T-helper 2 cell treated with Interferon-gamma antibody and Interleukin-4, amounts not matched to agents 5 μg/mL and 100 μg/mL, for 36 hours (primary cell): ENCODE measurements at places on chromosomes 1 and 21.

DNA sequence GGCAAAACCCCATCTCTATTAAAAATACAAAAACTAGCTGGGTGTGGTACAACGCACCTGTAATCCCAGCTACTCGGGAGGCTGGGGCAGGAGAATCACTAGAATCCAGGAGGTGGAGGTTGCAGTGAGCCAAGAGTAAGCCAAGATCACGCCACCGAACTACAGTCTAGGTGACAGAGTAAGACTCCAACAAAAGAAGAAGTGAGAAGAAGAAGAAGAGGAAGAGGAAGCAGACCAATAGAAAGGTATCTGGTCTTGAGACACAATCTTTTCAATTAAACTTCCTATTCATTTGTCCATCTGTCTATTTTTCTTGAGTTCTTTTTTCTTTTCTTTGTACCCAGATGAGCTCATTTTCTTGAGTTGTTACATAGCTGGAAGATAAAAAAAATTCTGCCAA, 55.7 kb upstream of the ACADM start:
- no peak overlapping the region for H3K4me3 ChIP-seq
- H3K27me3 ChIP-seq: peaks cover under 1% of the 10 kb centered on the region
- no peak for DNase-seq

GRCh38 chr1:54094001-54094729, 40.8 kb downstream of the TCEANC2 start:
- no peaks in the 10 kb centered on the region for H3K27me3 ChIP-seq
- peaks cover 2% of the 10 kb centered on the region for H3K4me1 ChIP-seq
- H3K27ac ChIP-seq: no peak overlapping the region

GRCh38 chr1:244826712-244827111, 8.7 kb upstream of the COX20 start:
- peaks cover 5% of the 10 kb centered on the region for H3K27me3 ChIP-seq
- H3K36me3 ChIP-seq: no peaks in the 10 kb centered on the region
- H3K4me3 ChIP-seq: no peak overlapping the region
- no peak for DNase-seq
- peaks cover 4% of the 10 kb centered on the region for H3K4me1 ChIP-seq

- peaks cover 12% of the 10 kb centered on the region for H3K4me1 ChIP-seq
- no peak overlapping the region for H3K4me3 ChIP-seq
Measured at GRCh38 chr1:87200875-87201638, 127.6 kb upstream of the LMO4 start.

GRCh38 chr1:2592672-2593071, 6.1 kb downstream of the PRXL2B start:
- peak overlapping the region; percentile 12 for H3K27ac ChIP-seq
- H3K36me3 ChIP-seq: peaks cover 6% of the 10 kb centered on the region
- no peaks in the 10 kb centered on the region for H3K27me3 ChIP-seq
- peak overlapping the region; percentile 38 for H3K4me3 ChIP-seq
- H3K4me1 ChIP-seq: no peaks in the 10 kb centered on the region

- no peak for DNase-seq
- H3K4me3 ChIP-seq: no peak overlapping the region
- no peaks in the 10 kb centered on the region for H3K4me1 ChIP-seq
- H3K27me3 ChIP-seq: peaks cover 7% of the 10 kb centered on the region
- H3K27ac ChIP-seq: no peak overlapping the region
Measured at GRCh38 chr1:184412472-184412871, 25.6 kb downstream of the C1orf21 start.

GRCh38 chr1:60281360-60281932, 207.9 kb upstream of the C1orf87 start:
- H3K27ac ChIP-seq: no peak overlapping the region
- peak; percentile 4 for DNase-seq
- no peaks in the 10 kb centered on the region for H3K4me1 ChIP-seq
- no peaks in the 10 kb centered on the region for H3K27me3 ChIP-seq
- no peak overlapping the region for H3K4me3 ChIP-seq

DNA sequence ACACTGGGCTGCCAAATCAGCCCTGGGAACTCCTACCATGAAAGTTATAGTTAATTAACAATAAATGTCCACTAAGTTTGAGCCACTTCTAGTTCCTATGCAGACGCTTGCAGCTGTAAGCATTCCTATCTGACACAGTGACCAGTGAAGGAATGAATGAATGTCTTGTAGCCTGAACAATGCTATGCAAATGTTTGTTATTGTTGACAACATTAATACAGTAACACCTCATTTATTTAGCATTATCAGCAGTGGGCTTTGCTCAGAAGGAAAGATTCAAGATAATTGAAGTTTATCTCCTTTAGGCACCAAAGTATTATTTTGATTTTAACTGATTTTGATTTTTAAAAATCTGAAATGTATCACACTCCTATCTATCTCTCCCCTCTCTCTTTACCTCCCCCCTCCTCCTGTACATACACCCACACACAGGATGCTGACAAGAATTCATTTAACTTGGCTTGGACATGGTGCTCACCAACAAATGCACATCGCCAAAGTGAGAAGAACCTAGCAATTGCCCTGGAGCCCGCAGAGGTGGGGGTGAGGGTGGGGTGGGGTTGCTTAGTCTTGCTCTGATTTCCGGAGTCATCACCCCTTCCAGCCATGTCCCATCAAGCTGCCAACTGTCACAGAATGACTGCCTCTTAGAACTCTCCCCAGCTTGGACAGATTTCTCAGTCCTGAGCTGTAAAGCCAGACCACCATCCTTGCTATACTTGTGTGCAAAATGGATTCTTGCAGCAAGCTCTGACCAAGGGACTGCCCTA, 215.3 kb upstream of the CSF3R start:
- H3K36me3 ChIP-seq: no peaks in the 10 kb centered on the region
- no peak overlapping the region for H3K4me3 ChIP-seq
- H3K4me1 ChIP-seq: no peaks in the 10 kb centered on the region
- peaks cover 4% of the 10 kb centered on the region for H3K27me3 ChIP-seq
- H3K27ac ChIP-seq: no peak overlapping the region
- DNase-seq: no peak

DNA sequence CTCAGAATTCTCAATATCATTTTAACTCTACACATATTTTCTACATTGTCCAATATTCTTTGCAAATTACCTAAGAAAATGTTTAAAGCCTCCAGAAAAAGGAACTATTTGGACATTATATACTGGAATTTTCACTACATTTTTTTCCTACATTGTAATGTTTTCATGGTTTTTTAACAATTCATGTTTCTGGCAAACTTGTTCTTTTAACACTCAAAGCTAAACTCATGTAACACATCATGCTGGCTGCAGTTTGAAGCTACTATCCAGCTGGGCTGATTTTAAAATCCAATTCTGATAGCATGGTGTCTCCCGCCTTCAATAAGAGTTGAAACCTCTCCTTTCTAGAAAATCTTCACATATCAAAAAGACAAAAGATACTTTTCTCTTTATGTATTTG, 52.0 kb downstream of the TGFBR3 start:
- peaks cover 3% of the 10 kb centered on the region for H3K4me1 ChIP-seq
- DNase-seq: no peak
- H3K36me3 ChIP-seq: no peaks in the 10 kb centered on the region
- no peak overlapping the region for H3K27ac ChIP-seq

DNA sequence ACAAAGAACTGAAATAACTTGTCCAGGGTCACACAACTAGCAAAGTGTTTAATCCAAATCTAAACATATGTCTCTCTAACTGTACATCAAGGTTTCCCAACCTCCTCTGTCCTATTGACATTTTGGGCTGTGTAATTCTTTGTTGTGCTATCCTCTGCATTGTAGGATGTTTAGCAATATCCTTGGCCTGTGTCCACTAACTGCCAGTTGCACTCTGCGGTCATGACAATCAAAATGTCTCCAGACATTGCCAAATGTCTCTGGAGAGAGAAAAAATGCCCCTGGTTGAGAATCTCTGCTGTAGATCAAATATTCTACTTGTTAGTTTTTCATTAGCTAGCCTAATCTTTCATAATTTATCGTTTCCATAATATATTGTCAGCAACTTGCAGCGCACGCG, 353.4 kb upstream of the NEGR1 start:
- no peaks in the 10 kb centered on the region for H3K27me3 ChIP-seq
- H3K4me1 ChIP-seq: no peaks in the 10 kb centered on the region
- no peaks in the 10 kb centered on the region for H3K36me3 ChIP-seq
- H3K4me3 ChIP-seq: no peak overlapping the region

- H3K4me1 ChIP-seq: no peaks in the 10 kb centered on the region
- DNase-seq: no peak
- no peaks in the 10 kb centered on the region for H3K36me3 ChIP-seq
- H3K4me3 ChIP-seq: no peak overlapping the region
Measured at GRCh38 chr1:164773102-164773501, 214.1 kb downstream of the PBX1 start.

DNA sequence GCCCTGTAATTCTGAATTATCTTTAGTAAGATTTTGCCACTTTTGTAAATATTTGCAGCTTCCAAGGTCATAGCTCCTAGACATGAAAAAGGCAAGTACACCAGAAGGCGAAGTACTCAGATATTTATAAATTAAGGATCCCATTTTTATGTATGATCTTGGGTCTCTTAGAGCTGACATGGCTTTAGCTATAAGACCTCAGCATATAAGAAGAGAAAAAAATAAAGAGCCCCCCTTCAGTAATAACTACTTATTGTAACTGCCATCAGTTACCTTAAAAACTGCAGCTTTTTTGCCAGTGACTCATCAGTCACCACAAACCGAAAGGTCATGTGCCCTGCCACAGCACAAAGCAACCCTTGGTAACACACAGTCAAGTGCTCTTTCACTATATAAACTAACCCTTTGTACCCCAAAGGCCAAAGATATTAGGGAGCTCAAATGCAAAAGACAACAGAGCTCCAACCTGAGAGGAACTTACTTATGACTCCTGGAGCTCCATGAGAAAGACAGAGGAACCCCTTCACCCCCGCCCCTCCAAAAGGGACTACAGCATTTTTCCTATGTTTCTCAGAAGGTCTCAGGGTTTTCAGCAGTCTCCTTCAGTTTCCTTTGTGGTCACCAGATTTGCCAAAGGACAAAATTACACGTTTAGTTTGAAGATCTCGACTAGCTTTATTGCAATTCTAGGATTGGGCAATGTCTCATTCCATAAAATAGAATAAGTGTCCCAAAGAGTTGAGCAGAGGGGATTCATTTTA, 219.8 kb upstream of the DUSP10 start:
- no peaks in the 10 kb centered on the region for H3K36me3 ChIP-seq
- no peaks in the 10 kb centered on the region for H3K27me3 ChIP-seq
- peaks cover 22% of the 10 kb centered on the region for H3K4me1 ChIP-seq
- peak overlapping the region; percentile 45 for H3K4me3 ChIP-seq

DNA sequence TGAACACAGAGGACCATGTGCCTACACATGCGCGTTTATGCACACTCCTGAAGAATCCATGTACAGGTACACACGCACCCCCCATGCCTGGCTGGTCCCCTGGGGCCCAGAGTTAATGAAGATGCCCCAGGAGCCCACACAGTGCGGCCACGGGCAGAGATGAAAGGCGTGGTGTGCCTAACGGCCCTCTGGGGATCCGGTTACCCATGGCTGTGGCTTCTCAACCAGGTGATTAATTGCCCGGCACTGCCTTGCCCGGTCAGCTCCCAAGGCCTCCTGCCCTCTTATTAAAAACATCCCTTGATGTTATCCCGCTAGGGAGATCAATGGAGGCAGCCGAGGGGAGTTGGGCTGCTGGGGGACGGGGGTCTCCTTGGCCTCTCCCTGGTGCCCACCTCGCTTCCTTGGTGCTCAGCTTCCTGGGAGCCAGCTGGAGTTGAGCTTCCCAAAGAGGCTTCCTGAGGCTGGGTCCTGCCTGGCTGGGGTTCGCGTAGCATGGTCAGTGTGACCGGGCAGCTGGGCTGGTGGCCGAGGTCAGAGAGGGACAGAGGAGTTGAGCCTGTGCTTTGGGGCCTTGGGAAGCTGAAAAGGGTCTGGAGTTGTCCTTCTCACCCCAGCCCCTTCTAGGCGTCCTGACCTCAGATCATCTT, 75.0 kb upstream of the WNT4 start:
- no peak overlapping the region for H3K4me3 ChIP-seq
- peaks cover 17% of the 10 kb centered on the region for H3K27me3 ChIP-seq
- H3K36me3 ChIP-seq: no peaks in the 10 kb centered on the region
- no peaks in the 10 kb centered on the region for H3K4me1 ChIP-seq
- H3K27ac ChIP-seq: no peak overlapping the region

- DNase-seq: no peak
- no peak overlapping the region for H3K4me3 ChIP-seq
- no peaks in the 10 kb centered on the region for H3K4me1 ChIP-seq
- no peaks in the 10 kb centered on the region for H3K36me3 ChIP-seq
- H3K27ac ChIP-seq: no peak overlapping the region
- no peaks in the 10 kb centered on the region for H3K27me3 ChIP-seq
Measured at GRCh38 chr1:162987866-162988265, 81.3 kb upstream of the RGS4 start.

DNA sequence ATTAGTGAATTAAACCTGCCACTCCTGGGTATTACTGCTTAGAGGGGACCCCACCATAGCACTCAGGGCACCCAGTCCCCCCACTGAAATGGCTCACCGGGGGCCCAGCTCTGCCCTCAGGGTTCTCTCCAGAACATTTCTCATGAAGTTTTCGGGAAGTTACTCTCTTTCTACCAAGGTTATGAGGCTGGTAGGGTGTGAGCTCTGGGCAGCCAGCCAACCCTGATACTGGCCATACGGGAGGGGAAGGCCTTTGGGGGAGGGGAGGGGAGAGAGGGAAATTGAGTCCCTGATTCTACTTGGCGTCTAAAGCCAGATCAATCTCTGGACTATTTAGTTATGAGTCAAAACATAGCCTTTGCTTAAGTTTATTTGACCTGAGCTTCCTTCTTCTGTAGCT, 12.9 kb upstream of the PDE9A start:
- peaks cover 7% of the 10 kb centered on the region for H3K27me3 ChIP-seq
- no peaks in the 10 kb centered on the region for H3K4me1 ChIP-seq
- H3K4me3 ChIP-seq: no peak overlapping the region

GRCh38 chr1:92998821-92999220, 37.6 kb upstream of the DIPK1A start:
- H3K36me3 ChIP-seq: no peaks in the 10 kb centered on the region
- no peak overlapping the region for H3K4me3 ChIP-seq
- DNase-seq: no peak

DNA sequence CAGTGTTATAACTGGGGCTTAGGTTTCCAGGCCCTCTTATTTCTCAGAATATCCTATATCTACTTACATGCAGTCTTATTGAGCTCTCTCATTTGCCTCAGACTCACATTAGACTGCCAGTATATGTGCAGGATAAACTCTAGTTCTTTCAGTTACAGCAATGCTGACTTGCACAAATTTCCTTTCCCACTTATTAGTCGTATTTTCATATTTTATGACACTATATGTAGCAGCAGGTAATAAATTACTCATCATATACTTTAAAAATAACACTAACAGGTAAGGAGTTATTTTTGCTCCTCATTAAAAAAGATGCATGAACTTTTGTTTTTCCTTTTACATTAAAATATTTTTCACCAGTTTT, 65.7 kb downstream of the GADD45A start:
- H3K4me1 ChIP-seq: peaks cover 21% of the 10 kb centered on the region
- H3K27ac ChIP-seq: no peak overlapping the region
- H3K27me3 ChIP-seq: peaks cover 26% of the 10 kb centered on the region
- no peak overlapping the region for H3K4me3 ChIP-seq
- no peaks in the 10 kb centered on the region for H3K36me3 ChIP-seq

- no peak for DNase-seq
- peaks cover 22% of the 10 kb centered on the region for H3K4me1 ChIP-seq
- peaks cover 81% of the 10 kb centered on the region for H3K27me3 ChIP-seq
- H3K27ac ChIP-seq: peak within 1 kb of the TSS; percentile 8
- H3K36me3 ChIP-seq: peaks cover 4% of the 10 kb centered on the region
Measured at GRCh38 chr21:41766883-41767605, at the start of gene RIPK4. Gene RIPK4 (minus strand): TSS chr21:41767052. CDS start chr21:41767041, 11 bp downstream.

- H3K27me3 ChIP-seq: peaks cover 7% of the 10 kb centered on the region
- H3K4me1 ChIP-seq: no peaks in the 10 kb centered on the region
- H3K27ac ChIP-seq: no peak overlapping the region
Measured at GRCh38 chr1:42043811-42044210, 109.4 kb upstream of the GUCA2B start.
